Activated naive CD8-positive, alpha-beta T cell treated with anti-CD3 and anti-CD28 coated beads, Interleukin-2, amount 10 ng/mL, durations not matched to agents 7 days and 5 days (primary cell): ENCODE measurements at places on chromosomes 5 and 9.

- no peak for DNase-seq
Measured at GRCh38 chr9:15203581-15203980, 103.4 kb downstream of the TTC39B start.

GRCh38 chr5:81486711-81487110 lies 92.8 kb upstream of the ACOT12 start:
- DNase-seq = no peak

DNA sequence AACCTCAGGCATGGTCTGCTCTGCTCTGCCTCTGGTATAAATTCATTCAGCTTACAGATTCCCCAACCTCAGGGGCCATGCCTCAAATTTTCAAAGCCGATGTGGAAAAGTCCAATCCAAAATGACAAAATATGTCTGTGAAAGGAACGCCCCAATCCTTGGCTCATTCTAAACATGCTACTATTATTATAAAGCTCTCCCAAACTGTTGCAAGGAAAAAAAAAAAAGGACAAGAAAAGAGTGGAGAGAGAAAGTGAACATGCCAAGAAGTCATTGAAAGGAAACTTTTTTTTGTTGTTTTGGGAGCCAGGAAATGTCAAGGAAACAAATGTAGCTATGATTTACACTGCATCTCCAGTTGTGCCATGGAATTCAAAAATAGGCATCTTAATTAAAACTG lies 3.8 kb downstream of the COL23A1 start:
- DNase-seq = no peak

- DNase-seq = no peak
Measured at GRCh38 chr9:127763918-127764384, 14.5 kb downstream of the SH2D3C start.

GRCh38 chr5:180343831-180344695 lies 9.1 kb downstream of the GFPT2 start:
- DNase-seq = no peak

DNA sequence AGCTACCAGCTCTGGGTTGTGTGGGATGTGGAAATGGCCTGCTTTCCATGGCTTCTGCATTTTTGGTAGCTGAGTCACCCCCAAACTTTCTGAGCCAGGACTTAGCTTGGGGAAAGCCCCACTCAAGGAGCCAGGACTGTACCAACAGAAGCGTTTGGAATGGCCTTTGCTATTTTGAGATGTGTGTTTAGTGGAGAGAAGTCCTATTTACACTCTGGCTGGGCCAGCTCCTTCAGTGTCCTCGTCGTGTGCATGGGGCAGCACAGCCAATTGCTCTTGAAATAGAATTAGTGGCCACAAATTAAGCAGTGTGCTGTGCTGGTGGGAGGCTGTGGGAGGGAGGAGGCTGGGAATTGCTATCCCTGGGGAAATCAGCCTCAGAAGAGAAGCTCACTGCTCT lies 51.6 kb downstream of the ENTREP1 start:
- no peak for DNase-seq

DNA sequence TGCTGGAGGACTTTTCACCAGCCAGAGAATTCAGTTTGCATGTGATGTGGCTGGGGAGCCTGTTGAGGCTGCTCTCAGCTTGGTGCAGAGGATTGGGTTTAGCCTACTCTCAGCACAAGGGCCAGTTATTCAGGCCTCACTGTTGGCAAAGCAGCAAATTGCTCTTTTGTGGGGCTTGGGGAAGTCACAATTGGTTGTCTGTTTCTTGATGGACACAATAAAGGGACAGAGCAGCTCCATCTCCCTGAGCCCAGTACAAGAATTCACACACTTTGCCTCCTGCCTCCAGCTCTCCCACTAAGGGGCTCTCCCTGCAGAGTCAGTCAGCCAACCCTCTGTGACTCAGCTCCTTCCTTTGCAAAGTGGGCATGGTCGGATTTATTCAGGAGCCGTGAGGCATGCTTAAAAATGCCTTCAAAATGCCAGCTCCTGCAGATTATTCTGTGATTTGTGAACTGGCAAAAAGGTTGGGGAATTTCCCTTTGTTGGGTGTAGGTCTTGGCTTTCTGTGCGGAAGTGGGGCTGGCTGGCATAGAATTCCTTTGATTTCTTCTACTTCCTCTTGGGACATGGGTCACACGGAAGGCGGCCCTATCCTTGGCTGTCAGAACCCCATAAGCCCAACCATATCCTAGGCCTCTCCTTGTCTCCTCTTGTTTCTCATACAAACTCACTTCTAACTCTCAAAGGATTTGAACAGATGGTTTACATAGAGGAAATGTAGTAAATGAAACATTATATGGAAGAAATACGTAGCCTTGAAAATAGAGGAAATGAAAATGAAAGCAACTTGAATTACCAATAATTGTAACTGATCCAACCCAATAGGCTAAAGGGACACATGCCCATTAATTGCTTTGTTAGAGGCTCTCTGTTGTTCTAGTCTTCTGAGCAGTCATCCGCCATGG lies 118.7 kb upstream of the CD180 start:
- no peak for DNase-seq

- DNase-seq = no peak
Measured at GRCh38 chr5:68898951-68899471, 194.8 kb upstream of the SLC30A5 start.

GRCh38 chr9:24258626-24259025 lies 287.1 kb downstream of the IZUMO3 start:
- no peak for DNase-seq

GRCh38 chr5:124309241-124309980 lies 437.0 kb downstream of the ZNF608 start:
- DNase-seq = no peak

GRCh38 chr5:147391781-147392180 lies 118.1 kb downstream of the DPYSL3 start:
- no peak for DNase-seq

- DNase-seq = peak; percentile 26
Measured at GRCh38 chr5:124583469-124584350, 162.7 kb downstream of the ZNF608 start.

DNA sequence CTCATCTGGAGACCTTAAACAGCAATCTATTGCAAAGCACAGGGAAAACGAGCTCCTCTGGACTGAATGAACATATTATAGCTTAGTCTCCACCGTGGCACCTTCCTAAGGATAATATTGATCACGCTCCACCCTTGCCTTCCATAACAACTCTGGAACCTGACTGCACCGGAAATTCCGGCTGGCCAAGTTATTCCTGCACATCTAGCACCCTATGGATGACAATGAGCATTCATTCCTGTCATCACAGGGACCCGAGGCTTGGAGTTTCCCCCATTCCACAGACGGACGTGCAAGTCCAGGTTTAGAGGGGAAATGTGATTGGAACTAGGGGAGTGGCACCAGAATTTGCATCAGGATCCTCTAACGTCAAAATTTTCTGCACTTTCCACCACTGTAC lies 27.5 kb downstream of the STK10 start:
- no peak for DNase-seq

- DNase-seq = no peak
Measured at GRCh38 chr5:159504106-159504856, 174.0 kb upstream of the IL12B start.

DNA sequence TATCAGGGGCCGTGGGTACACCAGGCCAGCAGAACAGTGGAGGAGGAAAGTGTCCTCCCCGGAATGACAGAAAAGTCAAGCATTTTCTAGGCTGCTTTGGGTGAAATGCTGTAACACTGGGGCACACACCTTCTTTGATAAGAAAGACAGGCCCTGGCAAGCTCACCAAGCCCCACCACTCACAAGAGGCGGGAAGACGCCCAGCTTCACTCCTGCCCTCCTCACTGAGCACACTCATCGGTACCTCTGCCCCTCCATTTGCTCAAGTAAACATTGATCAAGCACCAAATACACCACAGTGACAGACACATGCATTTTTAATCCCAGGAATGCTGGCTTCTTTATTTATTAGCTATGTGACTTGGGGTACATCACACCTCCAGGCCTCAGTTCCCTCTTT lies 43.1 kb downstream of the B4GALT1 start:
- no peak for DNase-seq

- no peak for DNase-seq
Measured at GRCh38 chr5:95392593-95393182, 1.5 kb downstream of the FAM81B start.

DNA sequence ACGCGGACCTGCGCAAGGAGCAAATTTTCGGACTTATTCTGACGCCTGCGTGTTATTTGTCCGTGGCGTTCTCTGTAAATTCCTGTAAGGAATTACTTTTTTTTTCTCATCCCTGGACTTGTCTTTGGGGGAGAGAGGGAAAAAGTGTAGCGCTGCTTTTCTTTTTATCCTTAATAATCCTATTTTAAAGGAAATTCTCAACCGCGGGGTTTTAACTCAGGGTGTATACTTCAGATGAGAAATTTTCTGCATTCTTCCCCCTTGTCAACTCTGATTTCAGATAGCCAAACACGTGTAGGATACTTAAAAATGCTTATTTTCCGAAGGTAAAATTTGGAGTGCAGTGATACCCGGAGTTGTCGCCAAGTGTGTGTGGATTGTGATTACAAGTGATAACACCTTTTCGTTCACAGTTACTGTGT lies 853 bp downstream of the DCP2 start:
- no peak for DNase-seq

DNA sequence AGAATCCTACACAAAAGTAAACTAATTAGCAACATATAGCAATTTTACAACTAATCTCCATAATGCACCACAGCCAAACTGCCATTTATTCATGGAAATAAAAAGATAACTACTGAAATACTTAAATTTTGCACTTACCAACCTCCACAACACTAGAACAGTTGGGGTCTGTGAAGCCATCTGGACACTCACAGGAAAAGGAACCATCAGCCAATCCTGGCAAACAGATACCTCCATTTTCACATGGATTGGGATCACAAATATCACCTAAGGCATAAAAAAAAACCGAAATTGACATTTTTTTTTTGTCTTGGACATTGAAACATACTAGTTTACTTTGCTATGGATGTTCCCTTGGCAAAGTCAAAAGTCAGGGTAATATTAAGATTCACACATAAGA lies 130.7 kb downstream of the EDIL3 start:
- no peak for DNase-seq

GRCh38 chr9:96436456-96437126 lies 13.4 kb upstream of the HABP4 start:
- DNase-seq = no peak

GRCh38 chr9:137430723-137431415 lies 7.7 kb downstream of the NOXA1 start:
- no peak for DNase-seq

GRCh38 chr5:65126542-65127069 lies 355.1 kb downstream of the ADAMTS6 start:
- no peak for DNase-seq

DNA sequence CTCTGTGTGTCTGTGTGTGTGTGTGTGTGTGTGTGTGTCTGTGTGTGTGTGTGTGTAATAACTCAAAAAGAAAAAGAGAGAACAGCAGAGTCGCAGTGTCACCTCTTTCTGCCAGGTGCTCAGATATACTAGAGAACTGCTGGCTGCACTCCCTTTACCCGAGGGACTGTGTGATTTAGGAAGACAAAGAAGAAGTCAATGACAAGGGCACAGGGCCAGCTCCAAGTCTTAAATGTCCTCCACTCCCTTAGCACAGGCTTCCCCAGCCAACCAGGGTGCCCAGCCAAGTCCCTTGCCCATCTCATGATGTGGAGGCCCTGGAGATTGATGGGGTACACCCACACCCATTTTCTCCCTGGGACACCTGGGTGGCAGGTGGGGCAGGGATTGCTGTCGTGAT lies 8.7 kb downstream of the CCNJL start:
- no peak for DNase-seq

- no peak for DNase-seq
Measured at GRCh38 chr9:121753802-121754654, 102.6 kb downstream of the DAB2IP start.

GRCh38 chr9:33125871-33126823 lies 41.0 kb downstream of the B4GALT1 start:
- no peak for DNase-seq

- DNase-seq = no peak
Measured at GRCh38 chr5:146967646-146968045, 89.1 kb upstream of the PPP2R2B start.

GRCh38 chr9:19870988-19871387 lies 82.2 kb upstream of the SLC24A2 start:
- DNase-seq = no peak

DNA sequence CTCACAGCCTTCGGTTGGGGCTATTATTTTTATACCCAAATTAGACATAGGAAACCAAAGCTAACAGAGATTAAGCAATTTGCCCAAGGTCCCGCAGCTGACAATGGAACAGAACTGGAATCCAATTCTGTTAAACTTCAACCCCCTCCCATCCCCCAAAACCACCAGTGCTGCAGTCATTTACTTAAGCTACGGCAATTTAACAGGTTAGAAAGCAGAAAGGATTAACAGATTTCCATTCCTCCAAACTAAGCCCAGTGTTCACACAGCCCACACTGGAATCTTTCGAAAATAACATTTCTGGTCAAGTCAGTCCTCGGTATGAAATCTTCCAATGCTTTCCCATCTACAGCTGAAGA lies 1023.1 kb upstream of the DMAC1 start:
- no peak for DNase-seq

- no peak for DNase-seq
Measured at GRCh38 chr5:134097211-134097749, 17.2 kb upstream of the TCF7 start.

GRCh38 chr5:13945271-13945670 lies 783 bp upstream of the DNAH5 start:
- no peak for DNase-seq

DNA sequence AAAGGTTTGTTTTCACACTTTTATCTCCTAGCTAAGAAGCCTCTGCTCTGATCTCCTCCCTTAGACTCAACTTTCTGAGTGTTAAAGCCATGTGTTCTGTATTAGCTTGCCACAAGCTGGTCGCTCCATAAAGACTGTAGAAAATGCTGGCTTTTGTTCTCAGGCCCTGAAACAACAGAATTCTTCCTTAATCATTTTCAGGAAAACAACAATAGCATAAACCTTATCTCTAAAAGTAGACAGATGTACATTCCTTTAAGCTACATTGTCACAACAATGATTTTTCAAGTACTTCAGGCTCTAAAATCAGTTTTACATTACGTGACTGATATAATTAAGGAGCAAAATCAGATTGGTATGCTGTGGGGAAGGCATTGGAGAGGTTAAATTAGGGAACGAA lies 41.9 kb downstream of the VCAN start:
- no peak for DNase-seq

GRCh38 chr5:22250528-22250927 lies 602.6 kb downstream of the CDH12 start:
- no peak for DNase-seq

DNA sequence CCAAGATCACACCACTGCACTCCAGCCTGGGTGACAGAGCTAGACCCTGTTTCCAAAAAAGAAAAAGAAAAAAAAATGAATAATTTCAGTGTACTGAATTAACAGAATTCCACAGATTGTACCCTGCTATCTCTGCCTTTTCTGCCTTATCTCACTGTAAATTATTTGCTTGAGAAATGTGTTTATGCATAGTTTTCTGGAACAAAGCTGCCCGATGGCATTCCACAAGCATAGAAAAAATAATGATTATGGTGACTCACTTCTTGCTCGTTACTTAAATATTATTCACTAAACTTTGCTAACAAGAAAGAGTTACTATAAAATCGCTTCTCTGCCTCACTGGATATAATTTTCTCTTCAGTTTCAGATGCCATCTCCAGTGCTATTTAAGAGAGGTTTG lies 88.7 kb upstream of the FAM169A start:
- DNase-seq = no peak

GRCh38 chr9:38227061-38227540 lies 158.1 kb upstream of the SHB start:
- DNase-seq = peak; percentile 70
